Fibroblast of lung (primary cell): ENCODE measurements at places on chromosomes 7 and 10.

GRCh38 chr7:370259-370625, 80.3 kb downstream of the FOXL3 start:
- DNase-seq = no peak

- DNase-seq = peak; percentile 26
These were observed 200.7 kb downstream of the POLR1F start for GRCh38 chr7:19508124-19508523.

- no peak for DNase-seq
These were observed 111.8 kb downstream of the SDK1 start for GRCh38 chr7:3412871-3413270.

DNA sequence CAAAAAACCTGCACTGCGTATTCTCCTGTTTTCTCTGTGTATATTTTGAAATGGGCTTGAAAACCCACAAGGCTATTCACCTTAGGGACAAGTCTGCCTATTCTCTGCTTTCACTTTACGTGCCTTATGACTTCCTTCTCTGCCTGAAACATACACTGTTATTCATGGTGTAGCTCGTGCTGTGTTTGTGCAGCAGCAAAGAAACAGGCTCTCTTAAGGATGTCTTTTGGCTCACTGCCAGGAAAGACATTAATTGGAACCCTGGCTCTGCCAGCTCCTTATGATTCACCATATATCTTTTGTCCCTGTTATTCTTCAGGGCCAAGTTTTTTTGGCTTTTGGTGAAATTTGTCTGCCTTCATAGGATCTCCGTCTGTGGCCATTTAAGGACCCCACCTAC, 92.4 kb downstream of the TMEM106B start:
- peak; percentile 51 for DNase-seq

- peak; percentile 21 for DNase-seq
These were observed 16.8 kb upstream of the DNAH11 start for GRCh38 chr7:21526007-21526406.
